ENCODE measurements at places on chromosomes 6 and 20.

DNA sequence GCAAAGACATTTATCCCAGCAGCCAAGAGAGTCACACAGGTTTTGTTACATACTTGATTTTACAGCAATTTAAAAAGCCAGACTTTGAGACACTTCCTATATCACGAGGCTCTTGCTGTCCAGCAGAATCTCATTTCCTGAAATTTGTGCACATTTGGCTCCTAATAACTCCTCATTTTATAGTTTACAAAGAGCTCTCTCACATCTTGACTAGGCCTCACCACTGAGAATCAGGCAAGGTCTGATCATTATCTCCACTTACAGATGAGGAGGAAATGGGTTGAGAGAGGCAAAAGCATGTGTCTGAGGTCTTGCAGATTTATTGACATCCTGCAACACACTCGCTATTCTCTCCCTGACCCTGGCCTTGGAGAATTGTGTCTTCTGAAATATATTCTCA lies 426.8 kb downstream of the MAFB start:
- no peak for DNase-seq

DNA sequence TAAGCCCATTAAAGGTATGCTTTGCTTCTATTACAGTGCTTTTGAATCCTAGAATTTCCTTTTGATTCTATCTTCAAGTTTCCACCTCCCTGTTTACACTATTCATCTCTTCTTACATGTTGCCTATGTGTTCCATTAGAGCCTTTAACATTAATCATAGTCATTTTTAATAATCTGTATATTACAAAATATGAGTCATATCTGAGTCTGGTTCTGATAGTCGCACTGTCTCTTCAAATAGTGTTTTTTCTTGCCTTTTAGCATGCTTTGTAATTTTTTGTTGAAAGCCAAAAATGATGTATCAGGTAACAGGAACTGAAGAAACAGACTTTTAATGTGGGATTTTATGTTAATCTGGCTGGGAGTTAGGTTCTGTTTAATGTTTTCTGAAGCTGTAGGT lies 68.4 kb downstream of the DNAAF9 start:
- no peak for DNase-seq

DNA sequence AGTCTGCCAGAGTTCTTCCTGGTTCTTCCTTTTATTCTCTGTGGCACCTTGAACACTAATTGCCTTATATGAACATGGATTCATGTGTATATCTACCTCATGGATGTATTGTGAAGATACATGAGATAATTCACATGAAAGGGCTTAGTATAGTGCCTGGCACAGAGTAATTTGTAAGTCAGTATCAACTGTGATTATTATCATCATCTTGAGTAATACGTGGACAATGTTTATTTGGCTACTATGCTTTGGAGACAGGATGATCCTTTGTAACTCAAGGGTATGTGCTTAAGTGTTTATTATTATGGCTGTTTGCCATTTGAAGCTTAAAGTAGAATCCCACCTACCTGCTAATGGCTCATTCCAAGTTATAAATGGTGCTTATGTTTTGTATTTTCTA lies 16.0 kb downstream of the DOP1A start:
- no peak for DNase-seq

- no peak for DNase-seq
Measured at GRCh38 chr6:161359618-161359945, 85.7 kb upstream of the AGPAT4 start.

- DNase-seq: peak; percentile 52
Measured at GRCh38 chr20:21102603-21103311, 3.4 kb downstream of the LINC00237 start.

DNA sequence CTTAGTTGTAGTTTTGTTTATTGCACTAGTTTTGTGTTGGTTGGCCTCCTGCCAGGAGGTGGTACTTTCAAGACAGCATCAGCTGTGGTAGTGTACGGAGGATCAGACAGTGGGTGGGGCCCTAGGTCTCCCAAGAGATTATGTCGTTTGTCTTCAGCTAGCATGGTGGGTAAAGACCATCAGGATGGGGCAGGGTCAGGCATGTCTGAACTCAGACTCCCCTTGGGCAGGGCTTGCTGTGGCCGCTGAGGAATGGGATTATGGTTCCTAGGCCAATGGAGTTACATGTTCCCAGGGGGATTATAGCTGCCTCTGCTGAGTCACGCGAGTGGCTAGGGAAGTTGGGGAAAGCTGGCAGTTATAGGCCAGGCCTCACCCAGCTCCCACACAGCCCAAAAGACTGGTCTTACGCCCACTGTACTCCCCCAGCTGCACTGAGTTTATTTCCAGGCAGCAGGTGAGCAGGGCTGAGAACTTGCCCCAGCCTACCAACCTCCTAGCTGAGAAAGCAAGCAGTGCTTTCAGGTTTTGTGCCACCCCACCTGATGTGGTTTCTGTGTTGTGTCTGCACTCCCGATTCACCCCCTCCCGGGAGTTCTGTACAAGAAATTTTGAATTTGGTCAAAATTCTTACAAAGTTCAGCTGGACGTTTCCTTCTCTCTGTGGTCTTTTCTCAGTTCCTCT lies 24.7 kb downstream of the ZSCAN31 start:
- no peak for DNase-seq

DNA sequence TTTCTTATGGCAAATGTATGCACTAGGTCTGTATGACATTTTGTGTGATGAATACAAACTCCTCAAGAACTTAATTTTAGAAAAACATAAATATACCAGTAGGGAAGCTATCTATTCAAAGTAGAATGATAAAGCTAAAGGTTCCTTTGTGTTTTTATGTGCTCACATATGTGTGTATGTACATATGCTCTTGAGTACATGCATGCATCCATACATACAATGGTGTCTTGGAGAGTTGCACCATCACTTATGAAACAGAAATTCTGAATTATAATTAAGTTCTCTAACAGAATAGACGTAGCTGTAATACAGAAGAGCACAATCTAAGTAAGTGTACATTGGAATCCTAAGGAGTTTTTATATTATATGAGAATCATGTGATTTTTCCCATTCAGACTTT lies 2.3 kb downstream of the NKAIN2 start:
- DNase-seq: no peak

- DNase-seq: no peak
Measured at GRCh38 chr6:131792091-131792496, 15.7 kb upstream of the ENPP1 start.

GRCh38 chr6:94251878-94252277 lies 832.5 kb upstream of the EPHA7 start:
- no peak for DNase-seq

- no peak for DNase-seq
Measured at GRCh38 chr20:62193079-62194025, 10.5 kb downstream of the MTG2 start.

- no peak for DNase-seq
Measured at GRCh38 chr20:63544241-63544957, 3.1 kb downstream of the SRMS start.

GRCh38 chr20:9025643-9026042 lies 43.2 kb upstream of the PLCB4 start:
- DNase-seq: no peak

GRCh38 chr6:118808793-118809638 lies 84.9 kb upstream of the ASF1A start:
- DNase-seq: no peak

DNA sequence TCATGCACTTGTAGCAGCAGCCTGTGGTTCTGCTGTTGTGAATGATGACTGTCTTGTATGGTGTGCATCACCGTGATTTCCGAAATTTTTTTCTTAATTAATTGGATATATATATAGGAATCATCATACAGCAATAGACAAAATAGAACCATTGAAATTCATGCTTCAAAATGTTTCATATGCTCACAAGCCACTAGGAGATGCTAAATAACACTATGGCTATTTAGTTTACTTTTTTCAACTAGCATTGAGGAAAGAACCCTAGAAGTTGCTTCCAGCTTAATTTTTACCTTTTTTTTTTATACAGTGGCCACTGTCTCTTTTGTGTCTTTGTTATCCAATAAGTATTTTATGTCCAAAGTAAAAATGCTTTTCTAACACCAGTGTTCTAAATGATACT lies 485.4 kb downstream of the CDKAL1 start:
- DNase-seq: no peak

DNA sequence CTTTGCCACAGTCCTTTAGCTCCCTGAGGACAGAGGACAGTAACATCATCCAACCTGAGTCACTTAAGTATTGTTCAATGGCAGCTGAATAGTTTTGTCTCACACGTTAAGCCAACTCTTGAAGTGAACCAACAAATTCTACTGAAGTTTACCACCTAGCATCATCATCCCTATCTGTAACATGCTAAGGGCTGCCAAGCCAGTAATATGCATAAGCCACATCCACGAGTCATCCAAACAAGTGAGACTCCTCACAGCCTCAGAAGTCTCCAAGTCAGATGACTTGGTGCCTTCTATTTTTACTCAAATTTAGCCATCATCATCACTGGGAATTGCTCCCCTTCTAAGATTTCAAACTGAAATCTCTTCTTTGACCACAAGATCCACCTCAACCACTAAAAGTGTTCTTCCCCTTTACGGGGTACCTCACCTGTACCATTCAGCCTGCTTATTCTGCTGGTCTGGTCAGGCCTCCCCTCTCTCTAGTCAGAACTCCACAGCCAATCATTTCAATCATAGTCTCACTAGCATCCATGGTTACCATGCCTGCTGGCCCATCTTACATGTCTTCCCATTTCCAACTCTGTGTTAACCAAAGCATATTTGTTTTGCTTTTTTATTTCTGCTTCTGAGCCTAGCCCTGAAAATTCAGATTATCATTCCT lies 73.7 kb downstream of the DTNBP1 start:
- DNase-seq: no peak

- DNase-seq: no peak
Measured at GRCh38 chr6:102458990-102459389, 1065.5 kb downstream of the GRIK2 start.

GRCh38 chr20:42159808-42160207 lies 541.6 kb upstream of the CHD6 start:
- DNase-seq: no peak

All from midbrain (tissue), 1 donor.